ENCODE measurements at places on chromosomes 6 and 20.

DNA sequence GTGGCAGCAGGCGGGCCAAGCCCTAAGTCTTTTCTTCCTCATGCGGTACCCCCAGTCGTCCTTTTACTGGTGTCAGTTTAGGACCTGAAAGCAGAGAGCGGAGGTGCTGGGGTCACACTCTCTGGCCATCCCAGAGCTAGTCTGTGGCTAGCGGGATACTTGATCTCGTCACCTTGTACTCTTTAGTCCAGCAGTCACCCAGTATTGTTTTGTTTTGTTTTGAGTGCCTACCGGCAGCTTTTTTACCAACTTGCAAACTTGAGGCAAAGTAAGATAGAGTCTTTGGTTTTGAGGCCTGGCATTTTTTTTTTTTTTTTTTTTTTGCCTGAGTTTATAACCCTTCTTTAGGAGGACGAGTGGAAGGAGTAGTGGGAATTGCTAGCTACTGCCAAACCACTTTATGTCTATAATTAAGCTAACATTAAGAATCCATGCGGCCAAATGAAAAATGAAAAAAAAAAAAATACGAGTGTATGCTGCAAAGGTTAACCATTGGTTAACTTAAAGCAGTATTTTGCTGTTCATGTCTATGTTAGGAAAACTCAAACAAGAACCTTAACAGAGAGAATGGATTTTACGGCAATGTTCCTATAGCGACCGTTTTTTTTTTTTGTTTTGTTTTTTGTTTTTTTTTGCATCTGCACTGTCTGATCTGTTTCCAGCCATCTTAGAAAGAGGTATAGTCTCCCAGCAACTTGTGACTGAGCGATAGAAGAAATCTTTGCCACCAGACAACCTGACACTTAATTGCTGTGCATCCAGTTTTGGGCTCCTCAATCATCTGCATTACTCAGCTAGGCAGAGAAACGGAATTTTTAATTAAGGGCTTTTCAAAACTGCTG lies 56.9 kb downstream of the FAM217A start:
- no peak for DNase-seq

DNA sequence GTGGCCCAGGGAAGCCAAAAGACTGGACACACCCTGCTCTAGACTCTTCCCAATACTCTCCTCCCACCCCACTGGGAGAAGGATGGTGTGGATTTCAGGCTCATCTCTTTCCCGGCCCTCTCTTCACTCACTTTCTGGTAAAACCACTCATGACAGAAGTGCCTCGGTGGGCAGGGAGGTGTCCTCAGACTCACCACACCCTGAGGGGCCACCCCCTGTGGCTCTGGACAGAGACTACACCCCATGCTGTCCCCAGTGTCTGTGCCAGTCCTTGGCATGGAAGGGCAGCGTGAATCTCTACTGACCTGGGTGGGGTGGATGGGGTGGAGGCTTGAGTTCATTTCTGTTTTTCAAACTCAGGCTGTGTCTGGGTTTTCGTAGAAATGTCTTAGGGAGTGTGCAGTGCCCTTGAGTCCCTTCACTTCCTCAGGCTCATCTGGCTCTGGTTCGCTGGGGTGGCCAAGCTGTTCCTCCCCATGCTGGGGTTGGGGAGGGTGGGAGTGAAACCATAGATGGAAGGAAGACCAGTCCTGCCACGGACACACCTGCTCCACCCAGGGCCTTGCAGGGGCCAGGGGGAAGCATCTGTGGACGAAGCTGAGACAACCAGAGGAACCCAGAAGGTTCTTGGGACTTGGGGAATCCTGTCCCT lies 59.1 kb downstream of the EZR start:
- DNase-seq, result no peak

DNA sequence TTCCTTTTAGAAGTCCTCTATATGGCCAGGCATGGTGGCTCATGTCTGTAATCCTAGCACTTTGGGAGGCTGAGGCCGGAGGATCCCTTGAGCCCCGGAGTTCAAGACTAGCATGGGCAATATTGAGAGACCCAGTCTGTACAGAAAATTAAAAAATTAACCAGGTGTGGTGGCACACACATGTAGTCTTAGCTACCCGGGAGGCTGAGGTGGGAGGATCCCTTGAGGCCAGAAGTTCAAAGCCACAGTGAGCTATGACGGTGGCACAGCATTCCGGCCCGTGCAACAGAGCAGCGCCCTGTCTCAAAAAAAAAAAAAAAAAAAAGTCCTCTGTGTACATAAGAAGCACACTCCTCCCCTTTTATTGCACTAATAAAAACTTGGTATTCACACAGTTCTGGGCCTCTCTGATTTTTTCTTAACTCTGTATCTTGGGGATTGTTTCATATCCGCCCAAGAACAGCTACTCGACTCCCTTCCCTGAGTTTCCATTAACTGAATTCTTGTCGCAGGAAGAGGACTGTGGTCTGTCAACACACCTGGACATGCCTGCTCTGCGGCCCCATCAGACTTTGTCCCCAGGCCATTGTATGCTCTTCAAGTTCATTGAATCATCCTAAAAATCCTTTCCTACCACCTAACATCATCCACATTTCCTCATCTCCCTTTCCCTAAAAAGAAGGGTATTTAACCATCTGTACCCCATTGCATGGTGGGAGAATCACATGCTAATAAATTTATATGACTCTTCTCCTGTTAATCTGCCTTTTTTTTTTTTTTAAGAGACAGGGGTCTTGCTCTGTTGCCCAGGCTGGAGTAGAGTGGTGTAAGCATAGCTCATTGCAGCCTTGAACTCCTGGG lies 25.9 kb upstream of the PPP1R3G start:
- no peak for DNase-seq

GRCh38 chr6:7859591-7859990 lies 51.0 kb downstream of the TXNDC5 start:
- no peak for DNase-seq
